ENCODE measurements at places on chromosomes 7 and 10.
A peak's percentile ranks its signal among the peaks of the same experiment; 100 is the strongest.

DNA sequence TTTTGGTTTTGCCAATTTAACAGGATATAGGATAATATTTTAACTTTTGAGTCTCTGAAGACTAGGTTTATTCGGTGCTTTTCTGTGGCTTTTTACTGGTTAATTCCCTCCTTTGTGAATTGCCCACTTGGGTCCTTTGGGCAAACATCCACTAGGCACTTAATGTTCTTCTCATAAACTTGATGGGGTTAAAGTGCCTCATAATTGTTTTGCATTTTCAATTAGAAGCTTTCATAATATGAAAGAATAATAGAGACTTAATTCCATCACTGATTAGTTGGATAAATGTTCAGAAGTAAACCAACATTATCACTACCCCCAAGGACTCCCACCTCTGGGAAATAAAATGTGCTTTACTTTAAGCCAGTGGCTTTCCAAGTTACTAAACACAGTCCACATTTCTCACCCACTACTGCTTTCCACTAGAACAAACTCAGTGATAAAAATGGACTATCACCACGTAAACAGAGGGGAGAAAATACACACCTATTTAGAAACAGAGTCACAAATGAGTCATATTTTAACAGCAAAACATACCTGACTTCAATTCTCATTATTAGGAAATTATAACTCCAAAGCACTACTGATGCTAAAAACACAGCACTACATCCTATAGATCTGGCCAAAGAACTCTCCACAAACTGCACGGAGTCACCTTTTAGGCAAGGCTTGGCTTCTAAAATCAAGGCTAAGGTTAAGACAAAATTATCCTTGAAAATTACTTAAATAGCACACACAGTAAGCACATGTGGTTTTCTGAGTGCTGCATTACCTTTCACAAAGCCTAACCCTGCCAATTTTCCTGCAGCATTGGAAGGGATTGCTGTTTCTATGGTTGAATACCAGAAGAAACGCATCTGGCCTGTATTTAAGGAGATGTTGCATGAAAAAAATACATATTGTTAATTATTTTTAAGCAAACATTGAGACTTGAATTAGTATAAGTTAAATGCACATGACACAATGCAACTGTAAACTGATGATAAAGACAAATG, 41.2 kb downstream of the PARD3 start:
- no peak for ATAC-seq

DNA sequence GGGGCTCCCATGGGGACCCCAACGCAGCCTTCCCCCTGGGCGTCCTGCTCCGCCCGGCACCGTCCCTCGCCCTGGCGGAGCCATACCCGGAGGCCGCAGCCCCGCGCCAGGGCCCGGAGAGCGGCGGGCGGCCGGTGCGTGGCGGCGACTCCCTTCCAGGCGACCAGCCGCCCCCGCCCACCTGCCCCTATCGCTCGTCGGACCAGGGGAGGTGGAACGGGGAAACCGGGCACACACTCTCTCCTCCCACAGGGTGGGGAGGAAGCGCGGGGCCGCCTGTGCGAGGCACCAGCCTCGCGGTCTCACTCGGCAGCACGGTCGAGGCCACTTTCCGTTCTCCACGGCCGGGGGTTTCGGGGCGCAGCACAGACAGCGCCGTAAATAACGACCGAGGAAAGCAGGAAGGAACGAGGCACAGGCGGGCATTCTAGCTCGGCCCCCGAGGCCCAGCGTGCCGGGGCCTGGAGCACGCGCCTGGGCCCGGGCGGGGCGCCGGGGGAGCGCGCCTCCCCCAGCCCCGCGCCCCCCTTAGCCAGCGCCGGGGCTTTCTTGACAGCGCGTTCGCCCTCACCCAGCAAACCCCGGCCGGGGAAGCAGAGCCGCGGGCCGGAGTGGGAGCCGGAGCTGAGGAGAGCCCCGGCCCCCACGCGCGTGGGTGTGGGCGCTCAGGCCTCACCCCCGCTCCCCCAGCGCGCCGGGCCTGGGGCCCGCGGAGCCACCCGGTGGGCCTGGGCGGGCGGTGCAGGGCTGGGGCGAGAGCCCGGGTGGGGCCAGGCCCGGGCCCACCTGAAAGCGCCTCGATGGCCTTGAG, 936 bp downstream of the IGF2BP3 start:
- no peak for ATAC-seq

- ATAC-seq = no peak
Measured at GRCh38 chr7:22173685-22174573, 183.0 kb downstream of the RAPGEF5 start.

GRCh38 chr7:111858331-111858730, 296.0 kb upstream of the IMMP2L start:
- ATAC-seq = no peak

GRCh38 chr10:132946-133898, 2.0 kb upstream of the ZMYND11 start:
- ATAC-seq = peak; percentile 54

DNA sequence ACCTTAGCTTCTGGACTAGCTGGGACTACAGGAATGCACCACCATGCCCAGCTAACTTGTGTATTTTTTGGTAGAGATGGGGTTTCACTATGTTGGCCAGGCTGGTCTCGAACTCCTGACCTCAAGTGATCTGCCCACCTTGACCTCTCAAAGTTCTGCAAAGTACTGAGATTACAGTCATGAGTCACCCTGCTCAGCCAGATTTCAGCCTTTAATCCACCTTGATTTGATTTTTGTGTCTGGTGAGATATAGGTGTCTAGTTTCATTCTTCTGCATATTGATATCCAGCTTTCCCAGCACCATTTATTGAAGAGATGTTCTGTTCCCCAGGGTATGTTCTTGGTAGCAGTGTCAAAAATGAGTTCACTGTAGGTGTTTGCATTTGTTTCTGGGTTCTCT, 20.1 kb upstream of the CYP3A7 start:
- ATAC-seq = no peak

GRCh38 chr10:132542819-132543218, 5.2 kb downstream of the INPP5A start:
- no peak for ATAC-seq

- ATAC-seq = peak; percentile 52
Measured at GRCh38 chr10:110919349-110919931, at the start of gene SHOC2. TSS of gene SHOC2 (plus strand) at chr10:110919604. CDS start at chr10:110964359, 44,755 bp downstream.

DNA sequence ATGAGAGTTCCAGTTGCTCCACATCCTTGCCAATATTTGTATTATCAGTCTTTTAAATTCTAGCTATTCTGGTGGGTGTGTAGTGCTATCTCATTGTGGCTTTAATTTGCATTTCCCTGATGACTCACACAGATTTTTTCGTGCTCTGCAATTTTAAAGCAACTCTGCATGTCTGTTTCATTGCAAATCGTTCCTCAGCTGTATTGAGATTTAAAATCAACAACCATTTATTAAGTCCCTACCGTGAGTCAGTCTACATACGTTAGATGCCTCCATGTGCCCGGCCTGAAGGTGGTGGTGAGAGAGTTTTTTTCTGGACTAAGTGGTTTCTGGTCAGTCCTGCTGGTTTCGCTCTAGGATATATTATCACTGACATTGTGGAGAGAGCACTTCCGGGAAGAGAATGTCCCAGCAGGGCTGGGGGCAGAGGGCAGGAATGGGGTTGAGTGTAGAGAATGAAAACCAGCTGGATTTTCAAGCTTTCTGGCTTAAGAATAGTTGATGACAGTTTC, 8.4 kb upstream of the HYCC1 start:
- no peak for ATAC-seq
